MCF 10A (cell line): ENCODE measurements at places on chromosomes 13 and 19. TPM values are rescaled to one million over a fixed set of nuclear protein-coding genes. Genes with fewer than 3 reads are reported as not detected.

NDUFA3 gene
- 111 and 128 TPM in 2 replicates for total RNA-seq

KCNC3 gene
- total RNA-seq, result not detected in 2 replicates

TNFSF13B gene
- total RNA-seq, result 2.5 and 3.3 TPM in 2 replicates

FGF14 gene
- total RNA-seq, result 0.15 TPM in 1 of 2 replicates, not detected in the other

RAB3A gene
- 0.68 and 0.81 TPM in 2 replicates for total RNA-seq

HCN2 gene
- 0.68 and 1.2 TPM in 2 replicates for total RNA-seq

ACER1 gene
- total RNA-seq, result not detected in 2 replicates

PRSS57 gene
- not detected in 2 replicates for total RNA-seq

LIN37 gene
- total RNA-seq, result 19.6 and 24.6 TPM in 2 replicates

SIAH3 gene
- total RNA-seq, result not detected in 2 replicates

ZNF222 gene
- total RNA-seq, result 3.3 and 4.3 TPM in 2 replicates

DNA sequence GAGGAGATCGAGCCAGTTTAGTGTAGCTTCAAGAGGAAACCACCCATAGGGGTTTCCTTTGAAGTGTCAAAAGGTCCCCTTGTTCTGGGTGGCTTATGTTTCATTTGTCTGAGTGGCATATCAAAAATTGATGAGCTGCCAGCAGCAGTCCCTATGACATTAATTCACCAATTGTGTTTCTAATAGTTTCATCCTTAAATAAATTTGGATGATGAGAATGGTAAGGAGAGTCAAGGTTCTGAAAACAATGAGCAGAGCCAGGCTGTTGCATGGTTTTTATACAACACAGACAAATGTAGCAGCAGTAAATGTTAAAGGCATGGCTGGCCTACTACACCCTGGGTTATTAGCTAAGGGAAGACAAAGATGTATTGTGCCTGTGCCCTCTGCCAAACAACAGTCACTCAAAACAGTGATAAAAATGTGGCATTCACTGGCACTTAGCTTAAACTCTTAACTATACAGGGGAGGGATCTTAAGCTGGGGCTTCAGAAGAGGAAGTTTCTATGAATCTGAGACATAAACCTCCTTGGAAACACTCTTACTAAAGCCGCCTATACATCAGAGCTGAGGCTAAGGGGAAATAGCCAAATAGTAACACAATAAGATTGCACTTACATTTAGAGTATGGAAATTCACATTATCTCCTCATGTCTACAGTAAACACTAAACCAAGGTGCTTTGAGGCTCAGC is 200.5 kb downstream of the POU4F1 start:
- no peaks in the 10 kb centered on the region for H3K4me1 ChIP-seq
- no peaks in the 10 kb centered on the region for H3K36me3 ChIP-seq
- no peak overlapping the region for H3K4me3 ChIP-seq
- no peak for DNase-seq
- H3K27me3 ChIP-seq, result peaks cover 35% of the 10 kb centered on the region

GRCh38 chr19:35350591-35350990 is 2.9 kb downstream of the FFAR1 start:
- peaks cover 28% of the 10 kb centered on the region for H3K27me3 ChIP-seq
- H3K4me1 ChIP-seq, result peaks cover 4% of the 10 kb centered on the region
- H3K4me3 ChIP-seq, result no peak overlapping the region
- DNase-seq, result no peak
- H3K36me3 ChIP-seq, result no peaks in the 10 kb centered on the region

DNA sequence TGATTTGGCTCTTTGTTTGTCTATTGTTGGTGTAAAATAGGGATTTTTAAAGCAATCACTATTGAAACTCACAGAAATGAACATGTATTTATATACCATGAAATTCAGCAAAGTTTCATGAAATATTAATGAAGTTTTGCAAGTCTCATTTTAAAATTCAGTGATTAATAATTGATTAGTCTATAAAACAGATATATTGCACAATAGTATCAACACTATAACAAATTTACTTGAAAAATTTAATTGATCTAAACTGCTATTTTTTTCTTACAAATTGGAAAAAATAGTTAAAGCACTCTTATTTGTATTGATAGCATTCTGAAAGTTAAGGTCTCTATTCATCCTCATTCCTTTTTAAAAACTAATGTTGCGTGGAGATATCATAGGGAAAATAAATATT is 121.0 kb upstream of the PCDH9 start:
- no peak overlapping the region for H3K4me3 ChIP-seq
- no peaks in the 10 kb centered on the region for H3K36me3 ChIP-seq
- H3K27ac ChIP-seq, result no peak overlapping the region
- no peaks in the 10 kb centered on the region for H3K27me3 ChIP-seq
- DNase-seq, result no peak

GRCh38 chr19:46372901-46373490 is 26.1 kb downstream of the PPP5C start:
- H3K27me3 ChIP-seq, result no peaks in the 10 kb centered on the region
- H3K27ac ChIP-seq, result peak overlapping the region; percentile 77
- DNase-seq, result peak; percentile 73

GRCh38 chr19:46373491-46374359 is 26.8 kb downstream of the PPP5C start:
- DNase-seq, result peak; percentile 100
- peak overlapping the region; percentile 61 for H3K4me3 ChIP-seq
- H3K36me3 ChIP-seq, result peaks cover 52% of the 10 kb centered on the region
- peaks cover 47% of the 10 kb centered on the region for H3K4me1 ChIP-seq
- no peaks in the 10 kb centered on the region for H3K27me3 ChIP-seq

- H3K4me1 ChIP-seq, result no peaks in the 10 kb centered on the region
- no peak overlapping the region for H3K27ac ChIP-seq
- peaks cover 22% of the 10 kb centered on the region for H3K36me3 ChIP-seq
- H3K27me3 ChIP-seq, result no peaks in the 10 kb centered on the region
Measured at GRCh38 chr19:43966079-43966694, 15.2 kb downstream of the ZNF221 start.

DNA sequence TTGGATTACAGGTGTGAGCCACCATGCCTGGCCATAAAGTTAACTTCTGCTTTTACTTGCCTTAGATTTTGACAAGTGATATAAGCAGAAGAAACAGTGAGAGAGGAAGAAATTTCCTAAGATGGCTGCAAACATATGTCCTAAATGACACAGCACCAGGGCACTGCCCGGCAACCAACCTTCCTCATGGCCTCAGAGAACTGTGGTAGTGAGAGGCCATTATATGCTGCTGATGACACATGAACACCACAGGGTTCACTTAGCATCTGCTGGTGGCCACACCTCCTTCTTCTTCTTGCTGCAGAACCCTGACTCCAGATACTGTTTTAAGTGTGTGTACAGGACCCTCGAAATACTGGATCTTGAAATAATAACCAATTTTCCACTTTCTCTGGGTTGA is 88.2 kb downstream of the KCTD12 start:
- no peaks in the 10 kb centered on the region for H3K4me1 ChIP-seq
- no peaks in the 10 kb centered on the region for H3K27me3 ChIP-seq
- H3K27ac ChIP-seq, result no peak overlapping the region
- no peak overlapping the region for H3K4me3 ChIP-seq

DNA sequence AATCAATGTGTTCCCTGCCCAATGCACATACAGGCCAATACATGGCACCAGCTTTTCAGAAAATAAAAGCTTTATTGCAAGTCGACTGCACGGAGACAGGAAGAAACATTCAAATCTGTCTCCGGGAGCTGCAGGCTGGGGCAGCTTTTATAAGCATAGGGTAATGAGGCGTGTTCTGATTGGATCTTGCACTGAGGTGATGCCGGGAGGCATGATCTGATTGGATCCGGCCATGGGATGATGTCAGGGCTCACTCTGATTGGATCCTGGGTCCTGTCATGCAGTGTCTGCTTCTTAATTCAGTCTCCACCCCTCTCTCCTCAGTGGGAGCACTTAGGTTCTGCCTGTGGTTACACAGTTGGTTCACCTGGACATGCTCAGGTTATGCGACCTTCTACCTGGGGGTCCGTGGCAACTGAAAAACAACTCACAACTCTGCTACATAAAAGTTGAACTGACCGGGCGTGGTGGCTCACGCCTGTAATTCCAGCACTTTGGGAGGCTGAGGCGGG is 11.8 kb upstream of the FBN3 start:
- peaks cover 6% of the 10 kb centered on the region for H3K4me1 ChIP-seq
- H3K4me3 ChIP-seq, result no peak overlapping the region
- no peak overlapping the region for H3K27ac ChIP-seq
- H3K36me3 ChIP-seq, result no peaks in the 10 kb centered on the region
- H3K27me3 ChIP-seq, result peaks cover 16% of the 10 kb centered on the region
- no peak for DNase-seq

DNA sequence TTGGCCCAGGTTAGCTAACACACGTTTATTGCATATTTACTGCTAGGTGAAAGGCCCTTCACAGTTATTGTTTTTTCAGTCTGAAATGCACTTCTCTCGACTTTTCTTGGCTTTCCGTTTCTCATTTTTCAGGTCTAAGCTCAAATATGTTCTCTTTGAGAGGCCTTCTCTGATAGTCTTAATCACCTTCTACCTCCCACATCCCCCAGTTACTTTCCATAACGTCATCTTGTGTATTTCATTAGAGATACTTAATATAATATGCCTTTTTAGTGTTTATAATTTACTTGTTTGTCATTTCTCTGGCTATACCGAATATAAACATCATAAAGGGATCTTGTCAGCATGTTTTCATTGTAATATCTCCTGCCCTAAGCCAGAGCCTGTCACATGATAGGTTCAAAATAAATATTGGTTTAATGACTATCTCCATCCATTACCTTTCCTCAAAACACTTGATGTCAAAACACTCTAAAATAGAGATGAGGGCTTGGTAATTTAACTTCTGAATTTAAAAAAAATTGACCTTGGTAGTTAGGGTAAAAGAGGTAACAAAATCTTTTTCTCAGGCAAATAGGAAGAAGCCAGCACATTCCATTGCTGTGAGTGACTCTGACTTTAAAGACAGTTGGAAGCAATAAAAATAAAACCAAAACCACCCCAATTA is 168.6 kb upstream of the RFC3 start:
- H3K27ac ChIP-seq, result no peak overlapping the region
- DNase-seq, result no peak

DNA sequence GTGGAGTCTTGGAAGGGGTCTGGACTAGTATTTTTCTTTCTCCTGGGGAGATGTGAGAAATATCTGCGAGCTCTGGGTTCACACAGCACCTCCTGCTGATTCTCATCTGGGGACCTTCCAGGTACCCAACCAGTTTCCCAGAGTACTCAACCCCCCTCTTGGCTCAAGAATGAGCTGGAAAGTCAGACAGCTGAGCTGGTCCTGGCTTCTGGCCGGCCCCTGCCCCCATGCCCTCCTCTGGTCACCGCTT is 2.2 kb upstream of the PDE4A start:
- no peak overlapping the region for H3K4me3 ChIP-seq
- no peak for DNase-seq
- peaks cover 25% of the 10 kb centered on the region for H3K4me1 ChIP-seq
- no peaks in the 10 kb centered on the region for H3K36me3 ChIP-seq
- no peak overlapping the region for H3K27ac ChIP-seq

DNA sequence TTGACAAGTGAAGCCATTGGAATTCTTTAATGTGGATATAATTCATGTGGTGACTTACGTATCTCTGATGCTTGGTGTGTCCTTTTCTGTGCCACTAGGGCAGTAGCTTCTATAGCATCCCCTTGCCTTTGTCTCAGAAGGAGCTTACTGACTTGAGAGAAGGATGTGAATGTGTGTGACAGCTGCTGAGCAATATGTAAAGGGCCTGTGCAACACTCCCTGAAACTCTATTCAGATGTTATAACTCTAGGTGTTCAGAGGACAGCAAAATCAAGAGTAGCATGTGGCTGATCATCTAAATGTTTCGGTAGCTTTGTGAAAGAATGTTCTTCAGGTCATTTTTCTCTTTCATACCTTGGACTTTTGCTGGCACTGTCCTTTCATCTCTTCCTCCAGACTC is 189.5 kb downstream of the LMO7 start:
- H3K4me3 ChIP-seq, result no peak overlapping the region
- H3K4me1 ChIP-seq, result no peaks in the 10 kb centered on the region
- H3K36me3 ChIP-seq, result peaks cover 33% of the 10 kb centered on the region
- H3K27ac ChIP-seq, result no peak overlapping the region
- no peak for DNase-seq
- H3K27me3 ChIP-seq, result no peaks in the 10 kb centered on the region

GRCh38 chr13:48567515-48568369 is 34.9 kb upstream of the RCBTB2 start:
- peak overlapping the region; percentile 54 for H3K27ac ChIP-seq
- H3K27me3 ChIP-seq, result no peaks in the 10 kb centered on the region
- DNase-seq, result no peak
- H3K4me1 ChIP-seq, result peaks cover 17% of the 10 kb centered on the region

DNA sequence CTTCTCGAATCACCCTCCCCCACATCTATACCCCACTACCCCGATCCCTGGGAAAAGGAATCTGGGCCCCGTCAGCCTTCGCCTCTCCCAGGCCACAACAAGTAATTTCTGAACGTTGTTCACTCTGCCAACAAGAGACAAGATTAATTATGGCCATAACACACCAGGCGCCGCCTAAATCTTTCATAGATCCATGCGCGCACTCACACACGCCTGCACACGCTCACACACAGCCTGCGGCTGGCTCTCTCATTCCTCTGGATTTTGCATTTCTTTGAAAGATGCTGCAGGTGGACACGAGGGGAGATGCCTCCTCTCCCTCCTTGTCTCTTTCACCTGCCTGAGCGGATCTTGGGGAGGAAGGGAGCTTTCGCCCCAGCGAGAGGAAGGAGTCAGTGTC is 17.1 kb downstream of the ZNRF4 start:
- H3K4me1 ChIP-seq, result peaks cover 6% of the 10 kb centered on the region
- H3K4me3 ChIP-seq, result no peak overlapping the region
- no peak overlapping the region for H3K27ac ChIP-seq
- no peaks in the 10 kb centered on the region for H3K36me3 ChIP-seq
- H3K27me3 ChIP-seq, result peaks cover 17% of the 10 kb centered on the region

DNA sequence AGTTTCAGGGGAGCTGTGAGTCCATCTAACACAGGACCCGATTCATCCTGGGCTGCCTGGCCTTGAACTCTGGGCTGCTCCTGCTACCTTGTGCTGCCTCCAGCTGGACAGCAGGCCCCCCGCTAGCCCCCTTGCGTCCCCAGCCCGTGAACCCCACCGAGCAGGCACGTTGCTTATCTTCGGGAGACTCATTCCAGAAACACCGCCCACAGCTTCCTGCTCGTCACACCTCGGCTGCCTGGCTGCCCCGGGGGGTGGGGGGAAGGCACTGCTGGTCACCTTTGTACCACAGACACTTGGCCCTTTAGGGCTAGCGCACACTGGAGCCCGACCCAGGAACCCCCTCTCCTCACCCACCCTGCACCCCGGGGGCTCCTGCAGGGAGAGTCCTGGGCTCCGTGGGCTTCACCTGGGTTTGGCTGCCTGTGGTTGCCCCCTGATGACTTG is 48.1 kb downstream of the CRTC1 start:
- H3K27ac ChIP-seq, result no peak overlapping the region
- H3K4me3 ChIP-seq, result no peak overlapping the region

- H3K27me3 ChIP-seq, result no peaks in the 10 kb centered on the region
- no peaks in the 10 kb centered on the region for H3K36me3 ChIP-seq
- no peaks in the 10 kb centered on the region for H3K4me1 ChIP-seq
- no peak overlapping the region for H3K4me3 ChIP-seq
- H3K27ac ChIP-seq, result no peak overlapping the region
Measured at GRCh38 chr13:72181661-72182060, 314.7 kb upstream of the DACH1 start.
